ENCODE measurements at places on chromosomes 13 and 19. TPM values are rescaled to one million over a fixed set of nuclear protein-coding genes. Genes with fewer than 3 reads are reported as not detected.

DNA sequence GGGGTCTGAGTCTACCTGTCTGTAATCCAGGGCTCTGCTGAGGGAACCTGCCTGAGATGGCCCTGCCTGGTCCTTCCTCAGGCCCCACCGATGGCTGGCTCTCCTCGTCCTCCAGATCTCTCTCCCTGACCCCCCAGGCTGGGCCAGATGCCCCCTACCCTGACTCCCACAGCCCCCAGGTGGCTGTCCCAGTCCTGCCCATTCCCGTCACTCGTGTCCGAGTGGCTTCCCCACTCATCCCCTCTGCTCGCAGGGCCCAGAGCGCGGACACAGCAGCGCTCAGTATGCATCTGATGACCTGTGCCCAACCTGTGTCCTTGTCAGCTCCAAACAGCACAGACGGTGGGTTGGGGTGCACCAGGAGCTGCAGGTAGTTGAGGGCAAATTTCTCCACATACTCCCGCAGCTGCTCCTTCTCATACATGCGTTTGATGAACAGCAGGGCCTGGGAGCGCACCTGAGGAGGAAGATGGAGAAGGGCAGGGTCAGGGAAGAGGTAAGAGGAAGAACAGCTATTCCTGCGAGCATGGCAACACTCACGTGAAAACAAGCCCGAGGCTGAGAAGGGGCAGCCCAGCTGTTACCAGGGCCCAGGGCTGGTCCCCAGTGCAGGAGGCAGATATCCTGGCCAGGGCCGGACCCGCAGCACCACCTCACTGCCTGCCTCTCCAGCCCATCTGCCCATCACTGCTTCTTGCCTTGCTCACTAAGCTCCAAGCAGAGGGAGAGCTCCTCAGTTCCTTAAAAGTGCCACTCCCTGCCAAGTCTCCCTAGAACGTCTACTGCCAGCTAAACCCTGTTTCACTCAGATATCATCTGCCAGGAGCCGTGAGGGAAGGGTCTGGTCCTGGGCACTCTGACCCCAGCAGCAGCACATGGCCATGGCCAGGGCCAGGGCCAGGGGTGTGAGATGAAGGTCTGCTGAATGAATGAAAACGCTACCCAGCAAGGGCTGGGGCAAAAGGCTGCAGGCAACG, 11.1 kb upstream of the RSPH6A start:
- no peak for DNase-seq

DNA sequence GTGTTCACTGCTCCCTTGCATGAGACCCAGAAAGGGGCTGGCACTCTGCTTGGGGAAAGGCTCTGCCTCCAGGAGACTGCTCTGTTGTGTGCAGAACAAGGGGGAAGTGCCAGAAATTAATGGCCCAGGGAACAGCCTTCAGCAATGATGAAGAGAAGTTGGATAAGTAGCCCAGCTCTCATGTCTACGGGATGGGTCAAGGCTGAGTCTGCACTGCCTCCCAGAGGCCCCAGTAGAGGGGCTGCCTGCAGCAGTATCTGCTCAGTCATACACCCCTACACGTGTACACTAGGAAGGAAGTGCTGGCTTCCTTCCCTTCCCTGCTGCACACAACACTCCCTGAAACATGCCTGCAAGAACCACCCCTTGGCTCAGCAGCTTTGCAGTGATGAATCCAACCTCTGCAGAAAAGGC, 54.6 kb upstream of the URI1 start:
- no peak for DNase-seq

DNA sequence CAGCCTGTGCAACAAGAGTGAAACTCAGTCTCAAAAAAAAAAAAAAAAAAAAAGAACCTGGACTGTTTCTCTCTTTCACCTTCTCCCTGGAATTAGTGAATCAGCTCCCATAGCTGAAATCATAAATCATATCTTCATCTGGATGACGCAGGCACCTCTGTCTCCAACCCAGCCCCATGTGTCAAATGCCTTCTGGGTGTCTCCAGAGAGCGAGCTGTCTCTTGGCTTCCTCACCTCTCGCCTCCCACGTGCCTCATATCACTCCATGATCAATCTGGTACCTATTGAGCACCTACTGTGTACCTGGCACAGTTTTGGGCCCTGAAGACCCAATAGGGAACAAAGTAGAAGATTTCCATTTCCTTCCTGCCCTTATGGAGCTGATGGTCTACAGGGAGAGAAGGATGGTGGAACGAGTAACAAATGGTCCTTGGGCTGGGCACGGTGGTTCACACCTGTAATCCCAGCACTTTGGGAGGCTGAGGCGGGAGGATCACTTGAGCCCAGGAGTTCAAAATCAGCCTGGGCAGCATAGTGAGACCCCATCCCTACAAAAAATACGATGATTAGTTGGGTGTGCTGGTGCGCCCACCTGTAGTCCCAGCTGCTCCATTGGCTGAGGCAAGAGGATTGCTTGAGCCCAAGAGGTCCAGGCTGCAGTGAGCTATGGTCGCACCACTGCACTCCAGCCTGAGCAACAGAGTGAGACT, 2.5 kb downstream of the HSD11B1L start:
- no peak for DNase-seq

DNA sequence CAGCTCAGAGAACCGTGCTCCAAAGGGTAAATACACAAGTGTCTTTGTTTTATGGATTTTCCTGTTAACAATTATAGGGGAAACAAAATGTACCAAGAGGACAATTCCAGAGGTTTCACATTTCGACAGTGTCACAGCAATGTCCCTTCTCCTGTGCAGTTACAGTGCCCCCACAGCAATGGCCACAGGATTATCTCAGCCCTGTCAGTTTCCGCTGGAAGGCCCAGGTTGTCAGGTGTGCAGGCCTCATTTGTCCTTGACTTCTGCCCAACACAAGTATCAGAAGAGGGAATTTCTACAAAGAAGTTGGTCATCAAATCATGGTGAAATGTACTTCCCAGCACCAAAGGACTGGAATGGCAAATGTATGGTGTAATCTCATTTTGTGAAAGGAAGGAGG, 11.2 kb upstream of the N4BP2L2 start:
- DNase-seq, result no peak

GRCh38 chr19:17938092-17938845, 5.5 kb downstream of the CCDC124 start:
- DNase-seq, result peak; percentile 90

DNA sequence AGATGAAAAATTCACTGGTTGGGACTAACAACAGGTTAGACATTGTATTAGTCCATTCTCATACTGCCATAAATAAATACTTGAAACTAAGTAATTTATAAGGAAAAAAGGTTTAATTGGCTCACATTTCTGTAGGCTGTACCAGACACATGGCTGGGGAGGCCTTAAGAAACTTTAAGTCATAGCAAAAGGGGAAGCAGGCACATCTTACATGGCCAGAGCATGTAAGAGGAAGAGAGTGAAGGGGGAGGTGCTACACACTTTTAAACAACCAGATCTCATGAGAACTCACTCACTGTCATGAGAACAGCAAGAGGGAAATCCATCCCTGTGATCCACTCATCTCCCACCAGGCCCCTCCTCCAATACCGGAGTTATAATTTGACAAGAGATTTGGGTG, 125.9 kb downstream of the SUCLA2 start:
- no peak for DNase-seq

- no peak for DNase-seq
Observed at GRCh38 chr13:43883631-43884030, 3.9 kb downstream of the LACC1 start.

GRCh38 chr13:113528101-113528812, 37.7 kb upstream of the DCUN1D2 start:
- no peak for DNase-seq

- DNase-seq, result no peak
Observed at GRCh38 chr13:46839399-46839798, 42.4 kb upstream of the ESD start.

NUMBL gene
- 9.3 TPM for polyA plus RNA-seq

RUBCNL gene
- polyA plus RNA-seq, result 0.48 TPM

DHRS12 gene
- 4.0 TPM for polyA plus RNA-seq

INSR gene
- 1.2 TPM for polyA plus RNA-seq

WDR88 gene
- not detected for polyA plus RNA-seq

All from mammary epithelial cell (primary cell).